ENCODE measurements at places on chromosomes 11 and 22. TPM values are rescaled to one million over a fixed set of nuclear protein-coding genes. Genes with fewer than 3 reads are reported as not detected.

Gene PKDREJ
- polyA plus RNA-seq, result not detected

Gene TRIM48
- polyA plus RNA-seq, result not detected

Gene APOBEC3C
- 31.1 TPM for polyA plus RNA-seq

Gene C11orf98
- polyA plus RNA-seq, result 140 TPM

Gene ANGPTL5
- polyA plus RNA-seq, result not detected

DNA sequence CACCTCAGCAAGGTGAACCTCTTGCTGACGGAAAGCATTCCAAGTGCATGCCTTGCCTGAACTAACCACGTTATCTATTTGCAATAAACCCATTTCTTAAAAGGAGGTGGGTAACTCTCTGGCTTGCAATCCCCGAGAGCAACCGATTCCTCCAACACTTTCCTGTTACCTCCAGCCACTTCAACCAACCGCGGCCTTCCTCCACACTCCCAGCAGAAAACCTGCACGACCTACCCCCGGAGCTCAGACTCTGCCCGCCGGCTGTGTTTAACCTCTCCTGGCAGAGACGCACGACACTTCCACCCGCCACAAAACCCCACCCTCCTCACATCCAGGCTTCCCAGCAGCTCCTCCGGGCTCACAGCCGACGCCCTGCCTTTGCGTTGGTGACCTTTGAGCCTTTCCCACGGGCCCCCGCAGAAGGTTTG, 708 bp downstream of the SCO2 start:
- no peak for DNase-seq

DNA sequence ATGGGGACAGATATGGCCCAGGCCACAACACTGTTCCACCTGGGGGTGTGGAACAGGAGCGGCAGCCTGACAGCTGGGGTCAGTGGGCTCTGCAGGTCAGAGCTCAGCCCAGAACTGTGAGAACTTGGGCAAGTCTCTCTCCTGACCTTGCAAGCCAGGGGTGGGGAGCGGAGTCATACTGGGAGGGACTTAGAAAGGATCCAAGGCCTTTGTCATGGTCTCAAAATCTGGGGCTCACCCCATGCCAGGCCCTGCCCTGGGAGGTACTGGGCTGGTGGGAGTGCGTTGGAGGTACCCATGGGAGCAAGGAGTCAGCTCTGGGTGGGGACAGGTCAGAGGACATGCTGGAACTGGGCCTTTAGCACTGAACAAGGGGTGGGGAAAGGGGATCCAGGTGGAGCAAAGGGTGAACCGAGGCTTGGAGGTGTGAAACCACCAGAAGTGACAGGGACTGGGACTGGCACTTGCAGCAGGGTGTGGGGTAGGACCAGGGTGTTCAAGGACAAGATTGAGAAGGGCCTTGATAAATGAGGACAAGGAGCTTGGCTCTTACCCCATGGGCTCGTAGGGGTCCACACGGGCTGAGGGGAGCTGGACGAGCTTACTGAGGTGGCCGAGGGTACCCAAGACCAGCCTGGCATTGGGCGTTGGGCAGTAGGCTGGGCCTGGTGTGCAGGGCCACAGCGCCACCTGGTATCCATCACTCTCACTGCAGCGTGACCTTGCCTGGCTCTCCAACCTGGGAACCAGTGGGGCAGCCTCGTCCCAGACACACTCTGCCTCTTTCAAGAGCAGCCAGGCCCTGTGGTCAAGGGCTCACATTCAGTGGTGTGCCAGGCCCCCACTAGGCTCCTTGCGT, 7.4 kb upstream of the PMM1 start:
- peak; percentile 61 for DNase-seq
